T1000 (cell line): ENCODE measurements at places on chromosomes 16 and 17.
A peak's percentile ranks its signal among the peaks of the same experiment; 100 is the strongest.

- DNase-seq = no peak
These were observed 100.0 kb downstream of the XYLT1 start for GRCh38 chr16:17370731-17371285.

GRCh38 chr17:8016632-8017424 lies 14.4 kb downstream of the GUCY2D start:
- no peak for DNase-seq

DNA sequence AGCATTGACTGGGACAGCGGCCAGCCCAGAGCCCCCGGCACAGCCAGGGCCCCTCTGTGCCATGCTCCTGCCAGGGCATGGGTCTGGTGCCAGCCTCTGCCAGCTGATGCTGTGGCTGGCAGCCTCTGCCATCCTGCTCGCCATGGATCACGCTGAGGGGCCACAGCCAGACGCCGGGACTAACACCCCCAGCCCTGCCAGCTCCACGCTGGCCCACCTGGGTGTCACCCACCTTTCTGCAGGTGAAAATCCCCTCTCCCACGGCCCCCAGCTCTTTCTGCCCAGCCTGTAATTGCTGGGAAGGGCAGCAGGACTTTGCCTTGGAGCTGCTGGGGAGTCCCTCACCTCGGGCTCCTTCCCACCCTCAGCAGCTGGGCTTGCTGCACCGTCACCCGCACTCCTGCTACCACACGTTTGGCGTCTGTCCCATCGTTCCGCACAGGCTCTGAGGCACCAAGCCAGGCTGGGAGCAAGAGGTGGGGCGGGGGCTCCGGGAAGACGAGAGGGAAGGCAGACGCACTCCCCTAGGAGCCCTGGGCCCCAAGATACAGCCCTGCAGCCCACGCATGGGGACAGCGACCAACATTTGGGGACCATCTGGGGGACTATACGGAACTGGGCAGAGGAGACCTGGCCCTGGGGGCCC lies 42.0 kb upstream of the ACSF3 start:
- DNase-seq = no peak

DNA sequence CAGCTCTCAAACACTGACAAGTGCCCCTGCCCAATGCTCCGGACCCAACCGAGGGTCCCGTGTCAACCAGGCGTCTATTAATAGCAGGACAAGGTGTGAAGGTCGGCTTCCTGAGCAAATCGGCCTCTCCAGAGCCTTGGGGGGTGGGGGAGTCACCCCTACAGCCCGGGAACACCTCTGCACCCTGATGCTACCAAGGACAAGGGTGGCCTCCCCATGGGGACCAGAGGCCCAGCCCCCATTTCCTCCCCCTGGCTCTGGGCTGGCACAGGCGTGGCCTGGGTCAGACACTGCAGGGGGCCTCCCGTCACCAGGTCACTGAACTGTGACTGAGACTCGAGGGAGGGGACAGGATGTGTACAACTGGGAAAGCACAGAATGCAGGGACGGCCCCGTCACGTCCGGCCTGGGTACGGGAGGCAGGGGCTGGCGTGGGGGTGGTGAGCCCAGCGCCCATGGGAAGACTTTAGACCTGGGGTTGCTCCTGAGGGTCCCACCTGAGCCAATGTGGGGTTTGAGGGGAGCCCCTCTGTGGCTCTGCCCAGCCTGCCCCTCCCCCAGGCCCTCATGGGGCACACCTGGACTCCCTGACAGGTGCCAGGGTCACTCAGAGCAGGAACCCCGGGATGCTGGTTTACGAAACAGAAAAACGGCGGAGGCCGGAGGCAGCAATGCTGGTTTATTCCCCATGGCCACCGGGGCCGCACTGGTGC lies 579 bp upstream of the CYBA start:
- DNase-seq = no peak

- peak; percentile 19 for DNase-seq
These were observed 707 bp downstream of the NUFIP2 start for GRCh38 chr17:29292992-29293889.

DNA sequence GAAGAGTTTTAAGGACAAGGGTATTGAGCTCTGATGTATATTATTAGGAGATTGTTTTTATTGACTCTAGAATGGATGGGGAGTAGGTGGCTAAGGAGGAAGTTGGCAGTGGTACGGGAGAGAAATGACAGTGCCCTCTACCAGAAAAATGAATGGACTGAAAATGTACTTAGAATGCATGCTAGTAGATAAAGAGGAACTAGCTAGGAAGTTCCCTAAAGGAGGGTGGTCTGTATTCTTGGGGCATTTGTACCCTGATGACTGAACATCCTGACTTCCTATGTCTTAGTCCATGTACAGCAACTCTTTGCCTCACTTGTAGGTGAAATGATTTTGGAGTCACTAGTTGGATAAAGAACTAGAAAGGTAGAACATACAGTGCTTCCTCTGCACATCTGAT lies 581.5 kb upstream of the RBFOX1 start:
- DNase-seq = no peak

DNA sequence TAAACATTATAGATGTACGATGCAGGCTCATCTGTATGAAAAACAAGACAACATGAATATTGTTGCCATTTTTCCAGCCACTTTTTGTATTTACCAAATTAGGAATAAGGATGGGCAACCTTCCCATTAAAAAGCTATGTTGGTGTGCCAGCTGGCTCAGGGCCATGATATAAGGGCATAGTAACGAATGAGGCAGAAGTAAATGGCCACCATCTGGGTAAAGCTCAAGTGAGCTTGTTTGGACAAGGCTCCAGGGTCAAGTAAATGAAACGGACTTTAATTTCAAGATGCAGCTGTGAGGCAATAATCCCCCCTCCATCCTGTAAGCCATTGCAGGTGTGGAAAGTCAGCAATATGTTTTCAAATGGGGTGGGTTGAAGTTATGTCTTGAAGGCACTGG lies 930.9 kb upstream of the CDH8 start:
- DNase-seq = no peak

DNA sequence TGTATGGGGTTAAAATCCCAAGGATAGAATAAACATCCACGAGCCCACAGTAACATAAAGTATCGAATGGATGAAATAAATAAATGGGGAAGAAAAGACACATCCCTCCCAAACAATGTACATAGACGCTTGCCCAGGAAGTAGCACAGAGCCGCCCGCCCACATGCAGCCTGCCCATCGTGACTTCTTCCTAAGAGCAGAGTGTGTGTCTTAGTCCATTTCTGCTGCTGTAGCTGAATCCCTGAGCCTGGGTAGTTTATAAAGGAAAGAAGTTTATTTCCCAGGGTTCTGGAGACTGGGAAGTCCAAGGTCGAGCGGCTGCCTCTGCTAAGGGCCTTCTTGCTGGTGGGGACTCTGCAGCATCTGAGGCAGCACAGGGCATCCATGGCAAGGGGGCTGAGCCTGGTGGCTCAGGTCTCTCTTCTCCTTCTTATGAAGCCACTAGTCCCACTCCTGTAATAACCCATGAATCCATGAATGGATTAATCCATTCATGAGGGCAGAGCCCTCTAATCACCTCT lies 39.4 kb upstream of the ZNF469 start:
- no peak for DNase-seq

- DNase-seq = no peak
These were observed 500 bp downstream of the COX6A2 start for GRCh38 chr16:31427441-31428278.

DNA sequence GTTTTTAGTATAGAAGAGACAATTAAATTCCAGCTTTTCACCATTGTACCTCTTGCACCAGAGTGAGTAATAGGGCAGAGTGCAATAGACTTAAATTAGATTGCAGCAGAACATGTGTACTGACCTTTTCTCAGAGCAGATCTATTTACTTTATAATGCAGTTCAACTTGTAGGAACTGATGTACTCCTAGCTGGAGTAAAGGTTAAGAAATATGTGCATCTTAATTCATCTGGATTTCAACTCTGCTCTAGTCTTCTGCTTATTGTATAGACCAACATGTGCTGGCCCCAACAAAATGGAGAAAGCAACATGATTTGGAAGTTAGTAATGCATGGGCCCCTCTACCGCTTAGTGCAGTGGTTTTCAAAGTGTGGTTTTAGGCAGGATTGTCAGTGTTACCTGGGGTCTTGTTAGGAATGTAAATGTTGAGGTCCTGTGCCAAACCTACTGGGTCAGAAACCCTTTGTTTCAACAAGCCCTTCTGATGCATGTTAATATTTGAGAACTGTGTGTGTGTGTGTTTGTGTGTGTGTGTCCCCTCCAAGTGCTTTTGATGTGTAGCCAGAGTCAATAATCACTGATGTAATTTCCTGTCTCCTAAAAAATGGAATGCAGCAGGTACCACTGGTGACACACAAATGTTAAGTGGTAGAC lies 138.6 kb downstream of the TOX3 start:
- no peak for DNase-seq

GRCh38 chr17:45320931-45321461 lies 4.2 kb upstream of the MAP3K14 start:
- DNase-seq = peak; percentile 82

- no peak for DNase-seq
These were observed 10.2 kb upstream of the SEC14L5 start for GRCh38 chr16:4947722-4948503.

DNA sequence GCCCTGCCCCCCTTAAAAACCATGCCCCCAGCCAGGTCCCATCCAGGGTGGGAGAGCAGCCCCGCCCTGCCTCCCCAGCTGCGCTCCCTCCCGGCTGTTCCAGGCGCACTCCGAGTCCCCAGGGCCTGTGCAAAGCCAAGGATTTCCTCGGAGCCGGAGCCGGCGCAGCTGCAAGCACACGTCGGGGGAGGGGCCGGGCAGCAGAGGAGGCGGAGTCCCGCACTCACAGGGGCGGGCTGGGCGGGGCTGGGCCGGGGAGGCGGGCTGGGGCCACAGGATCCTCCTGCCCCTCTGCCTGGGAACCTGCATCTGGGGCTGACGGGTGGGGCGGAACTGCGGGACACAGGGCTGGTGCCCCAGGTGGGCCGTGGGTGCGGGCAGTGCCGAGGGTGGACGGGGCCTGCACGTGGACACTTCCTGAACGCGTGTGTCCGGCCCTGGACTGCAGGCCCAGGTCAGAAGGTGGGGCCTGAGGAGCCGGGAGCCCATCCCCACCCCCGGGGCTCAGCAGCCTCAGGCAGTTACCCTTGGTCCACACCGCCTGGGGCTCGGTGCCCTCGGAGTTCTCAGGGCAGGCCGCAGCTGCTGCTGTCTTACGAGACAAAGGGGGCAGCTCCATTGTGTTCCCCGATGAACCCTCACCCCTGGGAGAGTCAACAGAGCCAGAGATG lies 24.0 kb upstream of the SSTR5 start:
- no peak for DNase-seq

GRCh38 chr16:78900044-78900811 lies 700.3 kb downstream of the MAF start:
- DNase-seq = no peak

- no peak for DNase-seq
These were observed at the start of gene IGFALS for GRCh38 chr16:1793578-1794220. IGFALS (minus strand) TSS chr16:1793705; CDS start chr16:1793652, 53 bp downstream.

DNA sequence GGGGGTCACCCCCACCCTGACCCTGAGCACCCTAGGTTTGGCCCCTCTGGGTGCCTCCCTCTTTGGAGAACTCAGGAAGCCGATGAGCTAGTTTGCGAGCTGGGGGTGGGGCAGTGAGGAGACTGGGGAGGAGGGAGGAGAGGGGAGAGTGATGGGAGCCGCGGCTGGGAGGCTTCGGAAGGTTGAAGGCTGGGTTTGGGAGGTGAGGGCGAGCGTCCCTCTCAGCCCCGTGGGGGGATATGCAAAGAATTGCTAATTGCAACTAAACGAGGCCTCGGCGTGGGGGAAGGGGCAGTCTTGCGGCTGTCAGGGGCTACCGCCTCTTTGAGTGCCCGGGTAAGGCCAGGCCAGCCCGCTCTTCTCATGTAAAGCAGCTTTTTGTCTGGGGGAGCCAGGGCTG lies 17.6 kb upstream of the FZD2 start:
- DNase-seq = no peak

DNA sequence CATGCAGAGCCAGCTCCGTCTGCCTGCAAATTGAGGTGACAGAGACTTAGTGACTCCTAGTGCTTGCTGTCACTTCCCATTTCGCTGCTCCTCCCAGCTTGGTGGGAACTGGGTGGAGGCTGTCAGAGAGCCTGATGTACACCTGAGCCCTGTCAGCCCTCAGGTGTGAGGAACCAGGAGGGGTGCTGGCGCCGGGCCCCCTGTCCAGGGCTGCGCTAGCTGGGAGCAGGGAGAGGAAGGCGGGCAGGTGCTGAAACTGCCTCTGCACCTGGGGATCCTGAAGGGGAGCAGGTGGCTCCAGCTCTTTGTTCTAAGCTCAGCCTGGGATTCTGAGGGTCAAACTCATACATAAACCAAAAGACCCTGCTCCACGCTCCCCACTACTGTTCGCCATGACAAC lies 10.8 kb upstream of the WSCD1 start:
- DNase-seq = no peak

GRCh38 chr17:83119987-83120864 lies 40.8 kb downstream of the METRNL start:
- DNase-seq = no peak

DNA sequence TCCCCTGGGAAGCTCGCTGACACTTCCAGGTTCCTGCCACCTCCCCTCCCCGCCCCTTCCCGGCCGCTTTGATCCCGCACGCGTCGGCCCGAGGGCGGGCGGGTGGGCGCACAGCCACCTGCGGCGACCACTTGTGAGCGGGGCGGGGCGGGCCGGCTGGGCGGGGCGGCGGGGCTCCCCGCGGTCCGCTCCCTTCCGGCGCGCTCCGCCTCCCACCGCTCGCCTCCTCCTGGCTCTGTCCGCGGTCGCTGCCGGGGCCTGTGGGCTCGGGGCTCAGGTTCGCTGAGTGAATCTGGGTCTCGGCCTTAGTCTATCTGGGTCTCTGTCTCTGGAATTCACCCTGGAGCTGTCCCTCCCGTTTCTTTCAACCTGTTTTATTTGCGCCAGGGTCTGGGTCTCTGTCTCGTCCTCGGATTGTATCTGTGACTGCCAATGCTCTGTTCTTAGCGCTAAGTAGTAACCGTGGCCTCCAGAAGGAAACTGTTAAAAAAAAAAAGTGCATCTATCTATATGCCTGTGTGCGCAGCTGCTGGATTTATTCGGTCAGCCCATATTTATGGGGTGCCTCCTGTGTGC lies 2.7 kb upstream of the HES7 start:
- DNase-seq = peak; percentile 32
